ENCODE measurements at places on chromosomes 4 and X. TPM values are rescaled to one million over a fixed set of nuclear protein-coding genes. Genes with fewer than 3 reads are reported as not detected.
A peak's percentile ranks its signal among the peaks of the same experiment; 100 is the strongest.

GRCh38 chr4:172048666-172049065, 235.5 kb downstream of the GALNTL6 start:
- no peak for DNase-seq

DNA sequence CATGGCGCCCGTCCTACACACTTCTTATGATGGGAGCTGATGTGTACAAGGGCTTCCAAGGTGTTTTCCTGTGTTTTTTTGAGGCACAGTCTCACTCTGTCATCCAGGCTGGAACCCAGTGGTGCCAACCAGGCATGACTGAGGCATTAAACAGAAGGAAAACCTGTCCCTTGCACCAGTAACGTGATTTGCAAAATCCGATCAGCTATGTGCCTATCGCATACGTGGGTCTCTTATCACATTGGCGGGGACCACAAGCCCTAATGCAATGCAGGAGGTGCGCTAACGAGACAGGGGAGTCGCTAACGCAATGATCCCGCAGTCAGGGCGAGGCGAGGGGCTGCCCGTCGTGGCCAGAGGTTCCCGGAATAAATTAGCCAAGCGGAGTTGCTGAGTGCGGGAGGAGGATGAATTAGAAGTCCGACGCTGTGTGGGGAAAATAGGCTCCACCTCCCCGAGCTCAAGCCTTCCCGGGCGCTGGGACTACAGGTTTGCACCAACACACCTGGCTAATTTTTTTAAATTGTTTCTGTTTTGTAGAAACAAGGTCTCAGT, 162.7 kb downstream of the SHOX start:
- no peak for DNase-seq

Gene ZMAT1
- total RNA-seq = 3.7 TPM

DNA sequence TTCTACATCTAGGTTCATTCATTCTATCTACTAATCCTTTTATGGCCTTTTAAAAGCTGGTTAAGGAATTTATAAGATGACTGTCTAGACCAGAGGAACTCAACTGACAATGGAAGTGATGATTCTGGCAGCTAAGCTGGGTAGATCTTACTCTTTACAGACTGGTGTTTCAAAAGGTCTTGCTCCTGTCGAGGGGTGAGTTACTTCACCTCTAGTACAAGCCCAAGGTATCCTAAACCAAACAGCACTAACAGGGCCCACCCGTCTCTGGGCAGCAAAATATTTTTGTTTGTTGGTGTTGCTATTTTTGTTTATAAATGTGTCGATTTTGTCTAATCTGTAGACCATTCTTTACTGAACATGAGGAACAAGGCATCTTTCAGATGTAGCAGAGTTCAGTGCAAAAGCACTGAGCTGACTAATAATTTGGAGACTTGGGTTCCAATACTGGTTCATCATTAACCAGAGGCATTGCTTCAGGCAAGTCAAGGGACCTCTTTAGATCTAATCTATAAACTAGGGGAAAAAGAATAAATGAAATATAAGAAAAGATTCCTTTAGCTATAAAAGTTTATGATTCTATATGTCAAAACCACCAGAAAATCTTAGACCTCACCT, 90.3 kb upstream of the FRG1 start:
- no peak for DNase-seq

GRCh38 chr4:65083076-65083475, 587.2 kb downstream of the EPHA5 start:
- peak; percentile 28 for DNase-seq

DNA sequence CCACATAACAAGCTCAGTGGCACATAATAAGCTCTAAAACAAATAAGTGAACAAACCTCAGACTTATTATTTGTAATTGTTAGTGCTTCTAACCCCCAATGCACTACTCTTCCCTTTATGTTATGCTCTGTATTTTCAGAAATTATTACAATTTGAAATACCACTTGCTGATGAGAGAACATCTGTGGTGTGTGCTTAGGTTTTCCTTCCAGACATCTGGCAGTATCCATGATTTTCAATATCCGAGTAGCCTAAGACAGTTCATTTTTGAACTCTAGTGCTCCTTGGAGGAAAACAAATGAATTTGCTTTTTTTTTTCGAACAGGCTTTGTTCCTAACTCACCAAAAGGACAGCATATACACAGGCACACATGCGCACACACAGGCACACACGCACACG, 278.7 kb upstream of the CLNK start:
- no peak for DNase-seq

- peak; percentile 31 for DNase-seq
Measured at GRCh38 chr4:184400375-184400870, 73.9 kb downstream of the IRF2 start.
